Cerebellar nuclear complex (tissue), 1 donor: ENCODE measurements at places on chromosomes 16 and 17.

DNA sequence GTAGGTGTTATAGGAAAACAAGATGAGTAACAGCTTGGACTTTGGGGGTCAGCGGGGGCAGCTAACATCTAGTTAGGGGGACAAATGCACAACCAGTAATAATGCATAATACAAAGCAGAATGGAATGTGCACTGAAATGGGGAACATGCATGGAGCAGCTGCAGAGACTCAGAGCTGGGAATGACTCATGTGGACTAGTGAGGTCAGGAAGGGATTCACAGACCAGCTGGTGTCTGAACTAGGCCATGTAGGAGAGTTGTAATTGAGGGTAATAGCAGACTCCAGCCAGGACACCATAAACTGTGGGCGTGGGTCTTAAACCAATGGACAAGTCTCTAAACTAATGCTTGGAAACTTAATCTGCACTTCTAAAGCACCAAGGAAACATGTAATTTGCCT, 176.8 kb upstream of the ASIC2 start:
- no peak for DNase-seq

DNA sequence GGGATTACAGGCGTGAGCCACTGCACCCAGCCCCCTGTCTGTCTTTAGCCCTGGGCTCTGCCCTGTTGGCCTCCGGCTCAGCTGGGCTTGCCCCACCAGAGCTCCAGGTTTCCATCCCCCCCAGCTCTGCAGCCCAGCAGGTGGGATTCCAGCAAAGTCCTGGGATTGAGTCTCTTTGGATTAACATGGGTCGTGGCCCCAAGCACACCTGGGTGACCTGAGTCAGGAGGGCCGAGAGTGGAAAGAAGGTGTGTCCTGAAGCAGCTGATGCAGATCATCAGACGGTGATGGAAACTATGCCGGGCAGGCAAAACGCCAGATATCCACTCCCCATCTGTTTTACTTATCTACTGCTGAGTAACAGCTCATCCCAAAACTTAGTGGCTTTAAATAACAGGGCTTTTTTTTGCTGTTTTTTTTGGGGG, 72.5 kb downstream of the KNOP1 start:
- no peak for DNase-seq

DNA sequence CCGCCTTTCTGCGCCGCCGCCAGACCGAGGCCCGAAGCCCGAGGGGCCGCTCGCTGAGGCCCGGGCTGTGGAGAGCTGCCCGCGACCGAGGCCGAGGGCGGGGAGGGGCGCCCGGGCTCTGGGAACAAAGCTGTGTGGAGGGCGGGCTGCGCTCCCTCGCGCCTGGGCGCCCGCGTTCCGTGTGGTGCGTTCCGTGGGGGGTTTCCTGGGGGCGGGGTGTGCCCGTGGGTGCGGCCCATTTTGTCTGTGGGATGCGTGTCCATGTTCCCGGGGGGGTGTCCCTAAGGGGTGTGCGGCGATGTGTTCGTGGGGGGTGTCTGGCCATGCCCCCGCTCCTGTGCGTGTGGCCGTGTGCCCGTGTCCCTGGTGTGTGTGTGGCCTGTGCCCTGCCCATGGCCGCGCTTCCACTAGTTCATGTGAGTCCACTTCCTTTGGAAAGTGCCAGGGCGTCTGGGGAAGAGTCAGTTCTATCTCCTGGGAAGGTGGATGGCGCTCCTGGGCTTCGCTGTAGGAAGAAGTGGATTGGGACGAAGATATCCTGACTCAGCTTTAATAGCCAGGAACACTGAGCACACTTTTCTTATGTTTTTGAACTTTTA, 520 bp downstream of the JPT2 start:
- DNase-seq, result no peak

DNA sequence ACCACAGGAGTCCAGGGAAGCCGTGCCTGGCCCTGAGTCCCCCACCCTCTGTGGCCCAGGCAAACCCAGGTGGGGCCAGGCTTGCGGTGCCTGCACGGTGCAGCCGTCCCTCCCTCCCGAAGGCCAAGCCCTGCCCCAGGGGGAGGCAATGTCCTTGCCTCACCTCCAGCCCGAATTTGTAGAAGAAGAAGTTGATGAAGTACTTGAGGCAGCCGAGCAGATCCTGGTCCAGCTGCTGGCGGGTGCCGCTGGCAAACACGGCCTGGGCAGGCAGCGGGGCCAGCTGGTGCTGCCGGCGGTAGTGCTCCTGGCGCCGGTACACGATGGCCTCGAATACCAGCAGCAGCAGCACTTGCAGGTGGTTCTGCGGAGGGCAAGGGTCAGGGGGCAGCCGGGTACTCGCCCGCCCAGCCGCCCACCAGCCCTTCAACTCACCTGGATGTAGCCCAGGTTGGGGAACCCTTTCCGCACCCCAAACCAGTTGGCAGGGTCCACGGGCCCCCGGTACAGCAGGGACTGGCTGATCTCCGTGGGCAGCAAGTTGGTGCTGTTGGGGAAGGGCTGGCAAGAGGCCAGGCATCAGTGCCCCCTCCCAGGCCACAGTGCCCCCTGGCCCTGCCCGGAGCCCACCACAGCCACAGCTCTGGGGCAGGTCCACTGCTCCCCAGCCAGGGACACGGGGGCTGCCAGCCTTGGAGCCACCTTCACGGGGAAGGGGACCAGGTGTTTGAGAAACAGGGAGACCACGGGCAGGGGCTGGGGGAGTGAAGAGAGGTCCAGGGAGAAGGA, 26.1 kb downstream of the CTU2 start:
- no peak for DNase-seq

GRCh38 chr17:83175119-83175821, 95.9 kb downstream of the METRNL start:
- no peak for DNase-seq

- no peak for DNase-seq
Observed at GRCh38 chr16:57823836-57824235, 21.5 kb upstream of the KIFC3 start.

- no peak for DNase-seq
Observed at GRCh38 chr17:19368229-19368628, 5.7 kb upstream of the B9D1 start.

GRCh38 chr16:84864326-84864955, 44.7 kb downstream of the CRISPLD2 start:
- no peak for DNase-seq

- DNase-seq, result no peak
Observed at GRCh38 chr16:61987474-61988012, 48.7 kb downstream of the CDH8 start.

GRCh38 chr17:49787884-49788477, 500 bp upstream of the KAT7 start:
- no peak for DNase-seq

DNA sequence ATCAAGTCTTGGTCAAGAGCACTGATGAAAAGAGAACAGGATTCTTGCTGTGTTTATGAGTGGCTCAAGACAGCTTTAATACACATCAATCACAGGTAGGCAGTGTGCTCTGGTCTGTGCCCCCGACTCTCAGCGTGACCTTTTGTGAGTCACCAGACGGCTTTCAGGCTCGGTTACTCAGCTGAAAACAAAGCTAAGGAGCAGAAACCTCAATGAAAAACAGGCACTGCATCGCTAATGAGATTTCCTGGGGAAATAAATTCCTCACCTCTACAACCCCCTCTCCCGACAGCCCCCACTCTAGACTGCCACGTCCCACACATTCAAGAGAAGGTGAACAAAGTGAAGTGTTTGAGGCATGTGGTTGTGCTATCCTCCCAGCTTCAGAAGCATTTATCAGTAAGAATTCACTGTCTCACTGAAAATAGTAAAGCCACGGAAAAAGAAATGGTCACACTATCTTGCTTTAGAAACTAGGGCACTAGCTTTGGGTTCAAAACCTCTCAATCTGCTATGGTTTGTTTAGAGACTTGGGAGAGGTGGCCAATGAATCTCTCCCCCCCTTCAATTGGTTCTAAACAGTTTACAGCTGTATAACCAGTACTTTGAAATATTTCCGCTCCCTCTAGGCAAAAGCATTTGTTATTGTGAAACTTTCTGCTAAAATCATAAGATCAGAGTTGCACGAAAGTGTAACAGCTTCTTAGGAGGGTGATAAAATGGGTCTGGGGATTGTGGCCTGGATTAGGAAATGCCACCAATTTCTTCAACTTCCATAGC, 199.5 kb upstream of the PMFBP1 start:
- no peak for DNase-seq

DNA sequence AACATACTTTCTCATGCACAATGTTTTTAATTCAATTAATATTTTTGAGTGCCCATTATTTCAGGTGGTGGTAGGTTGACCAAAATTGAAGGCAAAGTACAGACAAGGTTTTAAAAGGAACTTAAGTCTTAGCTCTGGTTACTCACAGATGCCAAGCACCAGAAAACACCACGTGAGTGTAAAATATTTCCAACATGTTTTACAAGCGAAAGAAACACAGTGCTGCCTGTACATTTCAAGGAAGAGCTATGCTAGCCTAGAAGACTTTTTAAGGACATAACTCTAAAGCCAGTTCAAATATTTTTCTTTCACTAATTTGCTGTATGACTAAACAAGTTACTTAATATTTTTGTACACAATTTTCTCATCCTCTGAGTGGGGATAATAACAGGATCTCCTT, 736.4 kb upstream of the GOT2 start:
- no peak for DNase-seq

GRCh38 chr17:20187049-20187448, 177.9 kb downstream of the SPECC1 start:
- no peak for DNase-seq

- no peak for DNase-seq
Observed at GRCh38 chr16:14373896-14374295, 256.2 kb downstream of the PARN start.

DNA sequence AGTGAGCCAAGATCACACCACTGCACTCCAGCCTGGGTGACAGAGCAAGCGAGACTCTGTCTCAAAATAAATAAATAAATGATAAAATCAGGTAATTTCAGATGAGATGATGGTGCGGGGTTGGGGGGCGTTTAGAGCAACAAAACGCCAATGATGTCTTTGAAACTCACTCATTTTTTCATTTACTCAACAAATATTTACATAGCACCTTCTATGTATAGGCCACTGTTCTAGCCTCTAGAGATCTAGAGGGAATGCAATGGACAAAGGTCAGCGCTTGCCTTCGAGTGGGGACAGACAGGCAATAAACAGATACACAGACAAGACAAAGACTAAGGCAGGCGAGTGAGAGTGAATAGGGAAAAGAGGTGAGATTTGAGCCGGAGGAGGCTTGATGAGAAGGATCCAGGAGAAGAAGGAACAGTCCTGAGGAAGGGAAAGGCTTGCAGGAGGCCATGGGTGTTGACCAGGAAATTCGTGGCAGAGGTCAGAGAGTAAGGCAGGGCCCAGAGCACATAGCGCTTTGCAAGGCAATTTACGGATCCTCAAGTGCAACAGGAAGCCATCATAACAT, 14.1 kb downstream of the ALDH3A1 start:
- DNase-seq, result no peak

DNA sequence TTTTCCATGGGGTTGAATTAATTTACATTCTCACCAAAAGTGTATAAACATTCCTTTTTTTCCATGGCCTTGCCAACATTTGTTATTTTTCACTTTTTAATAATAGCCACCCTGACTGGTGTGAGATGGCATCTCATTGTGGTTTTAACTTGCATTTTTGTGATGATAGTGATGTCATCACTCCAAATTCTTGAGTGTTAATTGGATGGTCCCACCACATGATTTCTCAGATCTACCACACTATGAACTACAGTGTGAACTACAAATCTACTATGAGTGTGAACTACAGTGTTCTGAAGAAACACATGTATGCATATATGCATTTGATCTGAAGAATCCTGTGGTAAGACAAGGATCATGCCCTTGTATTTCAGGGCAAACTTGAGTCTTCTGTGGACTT, 340.1 kb downstream of the ABCC12 start:
- DNase-seq, result no peak

GRCh38 chr17:30291543-30292285, at the start of gene BLMH:
BLMH (minus strand) TSS chr17:30291944; CDS start chr17:30291819, 125 bp downstream.
- no peak for DNase-seq

DNA sequence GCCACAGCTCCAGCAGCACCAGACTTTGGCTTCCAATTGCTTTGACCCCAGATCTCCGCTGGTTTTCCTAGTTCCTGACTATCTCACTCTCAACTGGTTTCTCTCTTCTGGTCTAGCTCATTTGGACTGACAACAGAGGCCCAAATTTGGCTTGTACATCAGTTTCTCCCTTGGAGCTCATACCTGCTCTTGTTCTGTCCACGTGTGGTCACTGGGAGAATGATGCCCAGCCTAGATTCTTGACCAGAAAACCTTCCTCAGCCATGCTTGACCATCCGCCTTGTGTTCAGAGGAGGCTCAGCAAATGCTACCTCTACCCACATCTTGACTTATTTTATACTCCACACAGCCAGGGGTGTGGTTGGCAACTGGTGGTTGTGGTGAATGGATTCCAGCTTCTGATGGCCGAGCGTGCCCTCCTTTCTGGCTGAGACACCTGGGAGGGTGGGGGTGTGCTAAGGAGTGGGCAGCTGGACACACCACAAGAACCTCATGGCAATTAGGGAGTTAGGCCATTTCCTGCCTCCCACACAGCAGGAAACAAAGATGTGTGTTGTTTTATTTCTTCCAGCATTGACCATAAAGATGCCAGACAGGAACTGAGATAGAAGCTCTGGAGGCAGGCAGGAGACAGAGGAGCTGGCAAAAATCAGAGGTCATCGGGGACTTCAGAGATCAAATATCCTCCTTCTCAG, 93.8 kb upstream of the FAM20A start:
- DNase-seq, result no peak

- no peak for DNase-seq
Observed at GRCh38 chr16:56708525-56709442, 21.1 kb upstream of the NUP93 start.

- no peak for DNase-seq
Observed at GRCh38 chr17:40433551-40434415, 9.5 kb upstream of the IGFBP4 start.

DNA sequence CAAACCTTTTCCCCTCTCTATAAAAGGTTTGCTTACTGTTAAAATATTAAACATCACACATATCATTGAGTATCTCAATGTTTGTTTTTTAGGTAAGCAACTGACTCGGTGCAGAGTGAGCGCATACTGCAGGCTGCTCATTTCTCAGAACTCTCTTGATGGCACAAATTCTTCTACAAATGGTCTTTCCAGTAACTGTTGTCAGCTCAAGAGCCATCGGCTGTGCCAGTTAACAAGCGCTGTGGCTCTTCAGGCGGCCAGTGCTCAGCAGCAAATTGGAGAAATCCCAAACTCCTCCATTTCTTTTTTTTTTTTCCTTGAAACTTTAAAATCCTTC, 8.6 kb downstream of the ABCA3 start:
- no peak for DNase-seq

GRCh38 chr17:72063756-72064450, 56.9 kb upstream of the SOX9 start:
- no peak for DNase-seq

- no peak for DNase-seq
Observed at GRCh38 chr16:19884611-19885450, at the start of gene GPRC5B. GPRC5B (minus strand) TSS chr16:19884848; CDS start chr16:19872845, 12,003 bp downstream.

DNA sequence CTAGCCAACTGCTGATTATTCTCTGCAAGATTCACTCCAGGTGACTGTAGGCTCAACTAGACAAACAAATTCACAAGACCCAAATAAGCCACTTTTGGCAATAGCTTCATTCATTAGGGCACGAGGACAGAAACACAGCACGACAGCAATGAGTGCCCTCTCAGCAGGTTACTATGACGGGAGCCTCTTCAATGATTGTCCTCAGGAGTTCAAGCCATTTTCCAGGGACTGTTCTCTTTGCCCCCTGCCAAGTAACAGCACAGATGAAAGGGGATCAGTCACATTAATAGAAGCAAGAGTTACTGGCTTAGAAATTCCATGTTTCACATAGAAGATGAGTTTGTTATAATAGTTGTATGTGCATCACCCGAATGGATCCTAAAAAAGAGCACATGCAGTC, 712.2 kb downstream of the CDH8 start:
- DNase-seq, result no peak
